ENCODE measurements at places on chromosomes 13 and 19.

DNA sequence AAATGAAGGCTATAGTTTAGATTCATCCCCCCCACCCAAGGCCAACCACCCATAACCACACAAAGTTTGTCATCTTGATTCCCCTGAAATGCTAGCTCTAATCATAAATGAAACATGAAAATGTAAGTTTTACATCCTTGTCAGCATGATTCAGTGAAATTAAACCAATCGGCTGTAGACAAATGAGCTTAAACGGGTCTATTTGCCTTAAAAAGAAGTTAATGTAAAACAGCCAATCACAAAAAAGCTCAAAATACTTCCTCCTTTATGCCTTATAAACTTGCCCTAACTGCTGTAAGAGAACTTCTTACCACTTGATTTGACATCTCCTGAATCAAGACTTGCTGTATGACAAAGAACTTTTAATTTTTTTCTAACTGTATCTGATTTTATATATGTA lies 34.5 kb upstream of the MRI1 start:
- DNase-seq = no peak

DNA sequence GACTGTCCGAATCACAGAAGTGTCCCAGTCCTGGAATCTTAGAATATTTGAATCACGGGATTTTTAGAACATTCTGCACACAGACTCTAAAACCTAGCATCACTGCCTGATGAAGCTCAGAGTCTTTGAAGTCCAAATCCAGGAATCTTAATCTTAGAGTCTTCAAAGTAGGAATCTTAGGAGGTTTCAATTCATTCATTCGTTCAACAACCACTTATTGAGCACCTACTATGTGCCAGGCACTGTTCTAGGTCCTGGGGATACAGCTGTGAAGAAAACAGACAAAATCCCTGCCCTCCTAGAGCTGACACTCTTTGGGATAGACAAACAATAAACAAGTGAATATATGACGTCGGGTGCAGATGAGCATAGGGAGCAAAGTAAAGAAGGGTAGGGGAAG lies 1.7 kb downstream of the RTN2 start:
- no peak for DNase-seq

GRCh38 chr19:5220361-5220760 lies 120.3 kb downstream of the PTPRS start:
- DNase-seq = no peak

GRCh38 chr19:45824531-45825262 lies 9.6 kb upstream of the RSPH6A start:
- DNase-seq = no peak

DNA sequence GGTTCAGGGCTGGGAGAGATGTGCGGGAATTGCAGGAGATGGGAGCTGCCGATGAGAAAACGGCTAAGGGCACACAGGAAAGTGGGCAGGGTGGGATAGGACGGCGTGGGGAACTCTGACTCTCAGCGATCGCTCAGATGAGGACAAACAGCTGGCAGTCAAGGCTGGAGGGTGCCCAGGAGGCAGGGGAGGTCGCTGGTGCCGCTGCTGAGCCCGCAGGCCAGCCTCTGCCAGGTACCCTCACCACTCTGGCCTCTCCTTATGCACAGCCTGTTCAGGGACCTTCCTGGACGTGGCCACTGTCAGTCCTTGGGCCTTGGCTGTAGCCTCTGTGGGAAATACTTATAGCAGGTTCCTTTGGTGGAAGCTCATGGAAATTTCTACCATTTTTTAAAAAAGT lies 308.6 kb downstream of the TEX29 start:
- no peak for DNase-seq

- peak; percentile 27 for DNase-seq
Observed at GRCh38 chr13:21048901-21049698, 12.3 kb downstream of the LATS2 start.

GRCh38 chr13:86541461-86541860 lies 742.2 kb upstream of the SLITRK6 start:
- no peak for DNase-seq

- no peak for DNase-seq
Observed at GRCh38 chr13:99916366-99917103, 55.0 kb downstream of the ZIC5 start.

- DNase-seq = no peak
Observed at GRCh38 chr19:49932041-49932451, 2.7 kb upstream of the NUP62 start.

- DNase-seq = peak; percentile 94
Observed at GRCh38 chr19:49672131-49672919, 4.7 kb upstream of the PRMT1 start.

GRCh38 chr13:41548031-41548430 lies 90.7 kb downstream of the RGCC start:
- DNase-seq = no peak

- DNase-seq = no peak
Observed at GRCh38 chr13:44652168-44652567, 76.0 kb upstream of the TSC22D1 start.

DNA sequence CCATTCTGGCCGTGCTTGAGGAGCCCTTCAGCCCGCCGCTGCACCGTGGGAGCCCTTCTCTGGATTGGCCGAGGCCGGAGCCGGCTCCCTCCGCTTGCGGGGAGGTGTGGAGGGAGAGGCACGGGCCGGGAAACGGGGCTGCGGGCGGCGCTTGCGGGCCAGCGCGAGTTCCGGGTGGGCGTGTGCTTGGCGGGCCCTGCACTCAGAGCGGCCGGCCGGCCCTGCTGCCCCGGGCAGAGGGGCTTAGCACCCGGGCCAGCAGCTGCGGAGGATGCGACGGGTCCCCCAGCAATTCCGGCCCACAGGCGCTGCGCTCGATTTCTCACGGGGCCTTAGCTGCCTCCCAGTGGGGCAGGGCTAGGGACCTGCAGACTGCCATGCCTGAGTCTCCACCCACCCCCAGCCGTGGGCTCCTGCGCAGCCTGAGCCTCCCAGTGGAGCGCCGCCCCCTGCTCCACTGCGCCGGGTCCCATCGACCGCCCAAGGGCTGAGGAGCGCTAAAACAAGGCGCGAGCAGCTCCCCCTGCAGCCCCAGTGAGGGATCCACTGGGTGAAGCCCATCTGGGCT lies 76.5 kb downstream of the PCDH20 start:
- DNase-seq = peak; percentile 19

GRCh38 chr19:2446381-2446780 lies 10.4 kb downstream of the LMNB2 start:
- DNase-seq = no peak

GRCh38 chr13:60583911-60584753 lies 187.1 kb downstream of the TDRD3 start:
- peak; percentile 66 for DNase-seq

DNA sequence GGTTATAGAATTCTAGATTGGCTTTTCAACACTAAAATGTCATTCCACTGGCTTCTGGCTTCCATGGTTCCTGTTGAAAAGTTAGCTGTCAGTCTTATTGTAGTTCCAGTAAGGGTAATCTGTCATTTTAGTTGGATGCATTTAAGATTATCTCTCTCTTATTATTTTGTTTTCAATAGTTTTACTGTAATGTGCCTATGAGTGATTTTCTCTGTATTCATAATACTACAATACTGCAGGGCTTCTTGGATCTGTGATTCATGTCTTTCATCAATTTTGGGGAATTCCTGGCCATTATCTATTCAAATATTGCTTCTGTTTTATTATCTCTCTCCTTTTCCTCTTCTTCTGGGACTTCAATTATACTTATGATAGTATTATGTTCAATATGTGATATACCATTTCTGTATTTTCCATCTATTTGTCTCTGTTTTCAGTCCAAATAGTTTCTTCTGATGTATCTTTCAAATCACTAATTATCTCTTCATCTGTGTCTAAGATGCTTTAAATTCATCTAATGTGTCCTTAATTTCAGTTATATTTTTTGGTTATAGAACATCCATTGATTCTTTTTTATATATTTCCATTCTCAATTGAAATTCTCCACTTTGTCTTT lies 101.5 kb downstream of the KCTD15 start:
- DNase-seq = no peak
